ENCODE measurements at places on chromosomes 12 and 14.

GRCh38 chr12:52044292-52044983 is 6.8 kb upstream of the NR4A1 start:
- DNase-seq, result no peak

GRCh38 chr14:64387782-64388532 is at the start of gene MTHFD1:
Gene MTHFD1 (plus strand): TSS chr14:64388353. CDS start chr14:64388428, 75 bp downstream.
- peak; percentile 96 for DNase-seq

GRCh38 chr12:109157986-109158385 is 41.6 kb downstream of the ACACB start:
- no peak for DNase-seq

DNA sequence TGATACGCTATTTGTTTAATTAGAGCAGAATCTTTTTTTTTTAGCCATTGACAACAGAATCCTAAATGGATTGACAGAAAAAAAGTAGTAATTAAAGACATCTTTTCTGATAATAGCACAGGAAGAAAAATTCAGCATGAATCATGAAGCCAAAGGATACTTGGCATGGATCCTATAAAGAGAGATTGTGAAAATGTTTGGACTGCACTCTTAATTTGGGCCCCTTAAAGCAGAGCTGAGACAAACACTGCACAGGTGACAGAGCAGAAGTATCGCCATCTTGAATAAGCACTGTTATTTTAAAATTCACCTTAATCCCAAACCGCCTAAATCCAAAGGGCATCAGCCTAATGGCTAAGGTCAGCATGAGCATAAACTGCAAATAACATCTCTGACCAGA is 48.8 kb upstream of the SEL1L start:
- no peak for DNase-seq

DNA sequence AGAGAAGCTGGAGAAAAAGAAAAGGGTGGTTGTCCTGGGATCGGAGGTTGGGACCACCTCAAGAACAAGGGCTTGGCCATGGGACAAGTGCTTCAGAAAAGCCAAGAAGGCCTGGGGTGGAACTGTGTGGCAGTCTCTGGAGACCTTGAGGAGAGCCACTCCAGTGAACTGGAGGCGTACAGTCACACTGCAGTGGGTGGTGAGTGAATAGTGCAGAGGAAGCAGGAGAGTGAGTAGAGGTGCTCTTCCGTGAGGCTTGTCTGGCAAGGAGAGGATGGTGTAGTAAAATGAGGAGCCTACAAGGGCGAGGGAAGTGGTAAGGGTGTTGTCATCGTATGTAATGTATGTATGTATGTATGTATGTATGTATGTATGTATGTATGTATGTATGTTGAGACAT is 20.9 kb downstream of the RASSF3 start:
- no peak for DNase-seq

DNA sequence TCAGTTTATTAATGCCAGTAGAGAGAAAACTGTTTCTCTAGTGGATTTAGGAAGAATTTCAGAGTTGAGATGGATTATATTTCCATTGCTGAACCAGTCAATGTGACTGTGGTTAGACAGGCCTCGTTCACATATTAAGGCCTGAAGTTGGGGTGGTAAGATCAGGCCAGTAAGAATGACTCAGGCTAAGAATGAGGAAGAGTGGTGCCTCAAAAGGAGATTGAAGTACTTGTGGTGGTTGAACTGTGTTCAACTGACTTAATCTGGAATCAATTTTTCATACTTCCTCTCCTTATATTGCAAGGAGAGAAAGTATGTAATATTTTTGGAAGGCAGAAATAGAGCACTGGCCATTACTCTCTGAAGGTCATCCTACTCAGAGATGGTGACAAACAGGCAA is 37.8 kb upstream of the ATF7IP start:
- no peak for DNase-seq

DNA sequence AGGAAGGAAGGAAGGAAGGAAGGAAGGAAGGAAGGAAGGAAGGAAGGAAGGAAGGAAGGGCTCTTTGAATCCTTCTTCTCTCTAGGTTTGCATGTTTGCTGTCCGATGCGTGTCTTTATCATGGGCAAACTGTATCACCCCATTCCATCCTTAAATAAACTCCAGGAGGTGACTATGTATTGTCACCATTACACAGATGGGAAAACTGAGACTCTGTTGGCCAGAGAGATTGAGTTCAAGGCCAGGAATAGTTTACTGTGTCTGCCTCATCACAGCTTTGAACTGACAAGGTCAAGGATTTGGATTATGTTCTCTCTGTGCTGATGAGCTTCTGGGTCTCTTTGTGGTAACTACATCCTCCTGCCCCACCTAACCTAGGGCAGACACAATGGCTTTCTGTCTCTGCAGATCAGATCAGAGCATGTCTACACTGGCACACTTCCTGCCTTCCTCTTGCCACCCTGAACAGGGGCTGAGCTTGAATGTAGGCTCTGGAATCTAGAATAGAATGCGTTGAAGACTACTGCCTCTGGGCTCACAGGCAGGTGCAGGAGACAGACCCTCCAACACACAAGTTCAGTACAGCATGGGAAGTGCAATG is 78.9 kb upstream of the MAP1LC3B2 start:
- no peak for DNase-seq

DNA sequence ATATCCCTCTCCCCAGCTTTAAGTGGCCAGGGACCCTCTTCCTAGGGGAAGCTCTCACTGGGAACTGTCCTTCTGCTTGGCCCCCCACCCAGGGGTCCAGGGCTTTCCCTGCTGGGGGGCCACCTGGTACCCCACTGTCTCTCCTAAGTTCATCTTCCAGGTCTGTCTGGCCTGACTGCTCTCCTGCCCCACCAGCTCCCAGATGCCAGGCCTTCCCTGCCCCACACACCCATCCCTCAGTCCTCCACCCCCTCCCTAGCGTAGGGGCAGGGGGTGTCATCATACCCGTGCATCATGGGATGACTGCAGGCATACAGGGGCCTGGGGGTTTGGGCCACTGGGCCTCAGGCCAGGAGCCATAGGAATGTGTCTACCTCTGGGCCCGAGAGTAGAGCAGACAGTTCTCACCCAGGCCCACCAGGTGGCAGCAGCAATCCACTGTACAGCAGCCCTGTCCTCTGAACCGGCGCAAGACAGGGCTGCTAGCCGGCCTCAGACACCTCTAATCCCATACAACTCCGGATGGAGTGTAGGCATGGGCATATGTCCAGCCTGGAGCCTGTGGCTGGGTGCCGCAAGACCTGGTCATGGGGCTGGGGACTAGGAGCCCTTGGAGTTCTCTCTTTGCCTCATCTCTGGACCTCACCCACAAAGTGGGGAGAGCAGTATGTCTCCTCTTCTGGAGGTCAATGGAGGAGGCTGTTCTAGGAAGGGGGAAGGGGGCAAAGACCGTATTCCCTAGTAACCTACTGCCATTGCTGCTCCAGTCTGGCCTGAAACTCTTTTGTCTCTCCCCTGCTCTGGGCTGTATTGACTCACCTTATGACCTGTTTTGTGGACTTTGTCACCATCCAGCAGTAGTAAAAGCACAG is 10.0 kb upstream of the SMARCD1 start:
- DNase-seq, result peak; percentile 64

- no peak for DNase-seq
Measured at GRCh38 chr12:92945659-92946220, 16.6 kb upstream of the EEA1 start.

DNA sequence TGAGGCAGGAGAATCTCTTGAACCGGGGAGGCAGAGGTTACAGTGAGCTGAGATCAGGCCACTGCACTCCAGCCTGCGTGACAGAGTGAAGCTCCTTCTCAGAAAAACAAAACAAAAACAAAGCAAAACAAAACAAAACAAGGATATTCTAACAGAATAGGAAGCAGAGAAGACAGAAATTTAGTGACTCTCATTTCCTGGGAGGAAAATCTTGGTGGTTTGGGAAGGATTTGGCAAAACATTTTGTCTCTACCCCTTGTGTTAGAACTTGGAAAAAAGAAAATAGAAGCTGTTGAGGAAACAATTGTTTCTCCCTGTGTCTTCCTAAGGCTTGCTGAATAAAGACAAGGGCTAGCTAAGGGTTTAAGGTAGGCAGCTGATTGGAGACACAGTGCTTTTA is 79.7 kb upstream of the PTPRR start:
- DNase-seq, result no peak

- DNase-seq, result no peak
Measured at GRCh38 chr12:17134315-17134714, 528.4 kb upstream of the LMO3 start.

GRCh38 chr14:67285876-67286452 is 44.7 kb downstream of the PALS1 start:
- DNase-seq, result no peak

Data from activated CD4-positive, alpha-beta T cell treated with anti-CD3 and anti-CD28 coated beads, Interleukin-2, amount 50 U/mL, for 24 hours (primary cell).